ENCODE measurements at places on chromosomes 12 and 14.
A peak's percentile ranks its signal among the peaks of the same experiment; 100 is the strongest.

- peaks cover 3% of the 10 kb centered on the region for H3K36me3 ChIP-seq
- no peaks in the 10 kb centered on the region for H3K27me3 ChIP-seq
- H3K4me3 ChIP-seq: no peak overlapping the region
- no peak for DNase-seq
- no peak overlapping the region for H3K27ac ChIP-seq
- no peaks in the 10 kb centered on the region for H3K4me1 ChIP-seq
These were observed 45.4 kb upstream of the NEDD1 start for GRCh38 chr12:96861656-96862055.

- no peaks in the 10 kb centered on the region for H3K36me3 ChIP-seq
- H3K4me1 ChIP-seq: peaks cover 18% of the 10 kb centered on the region
- no peak overlapping the region for H3K27ac ChIP-seq
- H3K27me3 ChIP-seq: peaks cover 32% of the 10 kb centered on the region
These were observed 3.9 kb downstream of the ANO4 start for GRCh38 chr12:100798286-100799160.

GRCh38 chr12:116099652-116100432, 177.7 kb downstream of the MED13L start:
- DNase-seq: no peak
- H3K4me1 ChIP-seq: peaks cover 14% of the 10 kb centered on the region
- H3K4me3 ChIP-seq: no peak overlapping the region
- peak overlapping the region; percentile 39 for H3K27ac ChIP-seq
- peaks cover 2% of the 10 kb centered on the region for H3K36me3 ChIP-seq

DNA sequence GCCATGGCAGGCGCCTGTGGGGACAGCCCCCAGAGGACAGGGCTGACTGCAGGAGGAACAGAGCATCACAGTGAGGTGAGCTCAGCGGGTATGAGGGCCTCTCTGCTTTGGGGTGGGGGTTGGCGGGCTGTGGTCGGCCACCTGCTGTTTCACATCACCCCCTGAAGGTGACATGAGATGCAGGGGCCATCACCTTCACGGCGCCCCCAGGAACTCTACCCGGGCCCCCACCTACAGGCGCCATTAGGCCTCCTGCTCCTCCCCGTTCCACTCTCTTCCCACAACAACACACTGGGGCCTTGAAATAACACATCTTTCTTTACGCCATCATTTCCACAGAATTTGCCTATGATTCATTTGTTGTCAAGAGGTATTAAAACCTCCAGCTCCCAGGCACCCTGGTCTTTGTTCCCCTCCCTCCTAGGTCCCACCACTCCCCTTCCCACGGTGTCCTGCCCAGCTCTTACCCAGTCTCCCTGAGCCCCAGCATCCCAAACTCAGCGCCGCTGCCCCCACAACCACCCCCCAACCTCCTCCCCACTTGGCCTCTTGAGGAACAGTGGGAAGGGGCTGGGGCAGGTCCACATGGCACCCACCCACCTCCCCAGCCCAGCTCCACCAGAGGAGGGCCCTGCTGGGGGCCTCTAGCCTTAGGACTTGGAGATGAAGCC, 12.7 kb upstream of the HDAC7 start:
- no peak for DNase-seq
- H3K4me1 ChIP-seq: peaks cover 38% of the 10 kb centered on the region
- H3K36me3 ChIP-seq: no peaks in the 10 kb centered on the region
- no peaks in the 10 kb centered on the region for H3K27me3 ChIP-seq
- H3K27ac ChIP-seq: no peak overlapping the region

DNA sequence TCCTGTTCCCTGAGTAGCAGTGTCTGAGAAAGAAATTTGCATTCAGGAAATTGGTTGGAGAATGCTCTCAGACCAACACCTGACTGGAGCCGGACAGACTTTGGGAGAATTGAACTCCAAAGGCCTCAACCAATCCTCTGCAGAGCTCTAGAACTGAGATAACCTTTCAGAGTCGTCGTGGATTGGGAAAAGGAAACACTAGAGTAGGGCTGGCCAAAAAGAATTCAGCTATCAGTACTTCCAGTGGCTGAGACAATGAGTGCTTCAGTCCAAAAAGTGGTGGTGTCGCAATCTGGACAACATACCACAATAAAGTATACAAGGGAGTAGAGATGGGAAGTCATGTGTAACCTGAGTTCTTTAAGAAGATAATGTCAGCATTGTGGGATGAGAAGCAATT, 377.1 kb downstream of the SLC16A7 start:
- H3K27me3 ChIP-seq: peaks cover 2% of the 10 kb centered on the region
- H3K27ac ChIP-seq: no peak overlapping the region
- no peak overlapping the region for H3K4me3 ChIP-seq
- H3K4me1 ChIP-seq: no peaks in the 10 kb centered on the region
- DNase-seq: no peak
- no peaks in the 10 kb centered on the region for H3K36me3 ChIP-seq

DNA sequence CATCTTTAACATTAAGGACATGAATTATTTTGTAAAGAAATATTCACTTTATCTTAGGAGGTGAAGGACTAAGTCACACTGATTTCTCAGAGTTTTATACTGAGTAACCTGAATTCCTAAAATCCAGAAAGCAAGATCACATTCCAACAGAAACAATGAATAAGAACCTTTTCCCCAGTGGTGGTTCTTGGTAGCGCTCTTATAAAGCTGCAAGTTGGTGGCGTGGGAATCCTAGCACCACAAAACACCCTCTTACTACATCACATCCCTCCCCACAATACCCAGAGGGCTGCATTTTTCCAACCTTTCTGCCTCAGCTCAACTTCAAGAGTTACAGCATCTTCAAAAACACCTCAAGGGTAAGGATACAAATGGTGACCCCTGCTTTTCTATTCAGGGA, 44.0 kb upstream of the SMUG1 start:
- no peaks in the 10 kb centered on the region for H3K27me3 ChIP-seq
- no peak overlapping the region for H3K4me3 ChIP-seq

DNA sequence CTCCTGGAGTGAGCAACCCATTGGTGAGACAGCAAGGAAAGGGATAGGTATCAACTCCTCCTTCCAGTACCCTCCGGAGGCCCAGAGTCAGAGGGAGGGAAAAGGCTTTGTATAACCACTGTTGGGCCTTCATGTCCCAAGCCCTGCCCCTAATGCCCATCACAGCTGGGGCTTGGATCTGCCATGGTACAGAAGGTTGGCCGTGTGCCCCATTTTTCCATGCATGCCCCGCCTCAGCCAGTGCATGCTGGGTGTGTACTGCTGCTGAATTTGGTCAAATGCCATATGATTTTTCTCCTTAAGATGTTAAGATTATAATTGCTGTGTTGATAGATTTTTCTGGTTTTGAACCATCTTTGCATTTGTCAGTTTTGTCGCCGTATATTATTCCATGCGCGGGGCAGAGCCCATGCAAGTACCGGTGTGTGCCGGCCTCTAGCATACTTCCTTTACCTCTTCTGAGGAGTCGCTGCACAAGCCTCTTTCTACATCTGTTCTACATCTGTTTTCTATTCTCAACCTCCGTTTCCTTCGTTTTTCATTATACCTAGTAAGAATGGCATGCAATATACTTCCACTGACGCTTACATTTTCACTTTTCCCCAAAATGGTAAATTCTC, 26.6 kb downstream of the PPP2R5C start:
- no peak overlapping the region for H3K4me3 ChIP-seq
- no peak overlapping the region for H3K27ac ChIP-seq
- peaks cover 15% of the 10 kb centered on the region for H3K27me3 ChIP-seq
- no peaks in the 10 kb centered on the region for H3K4me1 ChIP-seq

DNA sequence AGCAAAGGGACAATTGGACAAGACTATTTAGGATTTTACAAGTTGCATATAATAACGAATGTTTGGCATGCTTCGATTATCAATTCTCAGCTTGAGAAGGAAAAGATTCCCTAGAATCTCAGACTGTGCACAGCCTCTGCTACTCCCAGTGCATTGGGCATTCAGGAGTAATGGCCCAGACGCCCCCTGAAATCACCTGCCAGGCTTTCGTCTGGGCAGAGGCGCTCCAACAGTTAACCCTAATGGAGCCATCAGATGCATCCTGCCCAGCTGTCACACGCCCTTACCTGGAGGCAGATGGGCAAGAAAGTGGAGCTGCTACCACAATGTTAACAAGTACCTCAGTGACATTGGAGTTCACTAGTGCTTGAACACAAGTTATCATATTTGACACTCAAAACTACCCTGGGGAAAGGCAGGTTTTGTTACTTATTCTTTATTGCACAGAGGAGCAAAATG, 927 bp upstream of the LRP6 start:
- H3K36me3 ChIP-seq: peaks cover under 1% of the 10 kb centered on the region
- peaks cover 2% of the 10 kb centered on the region for H3K27me3 ChIP-seq
- H3K4me3 ChIP-seq: peak overlapping the region; percentile 98
- peak overlapping the region; percentile 100 for H3K27ac ChIP-seq
- H3K4me1 ChIP-seq: peaks cover 47% of the 10 kb centered on the region

DNA sequence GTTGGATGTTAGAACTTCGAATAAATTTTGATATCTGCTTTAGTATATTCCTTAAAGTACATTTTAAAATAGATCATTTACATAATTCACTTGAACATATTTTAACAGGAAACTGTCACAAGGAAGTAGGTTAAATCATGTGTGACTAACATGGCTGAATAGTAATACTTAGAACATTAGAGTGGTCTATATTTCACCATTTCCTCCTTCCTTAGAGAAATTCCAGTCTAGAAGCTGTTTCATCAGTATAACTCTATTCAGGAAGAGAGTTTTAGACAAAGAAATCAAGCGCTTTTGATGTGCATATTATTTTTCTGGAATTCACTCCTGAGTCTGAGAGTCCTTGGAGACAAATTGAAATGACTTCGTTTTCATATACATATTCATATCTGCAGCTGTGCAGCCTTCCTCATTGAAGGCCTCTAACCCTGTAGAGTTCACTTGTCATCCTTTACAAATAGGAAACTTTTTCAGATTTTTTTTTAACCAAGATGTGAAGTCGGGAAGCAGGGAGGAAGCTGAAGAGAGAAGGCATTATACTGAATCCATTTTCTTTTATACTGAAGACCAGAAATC, 28.4 kb downstream of the IRAK3 start:
- DNase-seq: no peak
- no peak overlapping the region for H3K27ac ChIP-seq
- no peaks in the 10 kb centered on the region for H3K27me3 ChIP-seq
- H3K36me3 ChIP-seq: peaks cover 10% of the 10 kb centered on the region
- peaks cover 3% of the 10 kb centered on the region for H3K4me1 ChIP-seq

GRCh38 chr14:69535230-69535848, 39.3 kb downstream of the CCDC177 start:
- peaks cover 4% of the 10 kb centered on the region for H3K4me1 ChIP-seq
- no peaks in the 10 kb centered on the region for H3K36me3 ChIP-seq
- DNase-seq: peak; percentile 62
- no peak overlapping the region for H3K4me3 ChIP-seq

- no peak overlapping the region for H3K27ac ChIP-seq
- peak overlapping the region; percentile 92 for H3K4me3 ChIP-seq
- no peaks in the 10 kb centered on the region for H3K36me3 ChIP-seq
- no peak for DNase-seq
- peaks cover 61% of the 10 kb centered on the region for H3K27me3 ChIP-seq
These were observed 1.3 kb downstream of the PPP1R13B start for GRCh38 chr14:103846097-103846496.

Data from neural crest cell (in vitro differentiated cells).